ENCODE measurements at places on chromosomes 6 and 20.

DNA sequence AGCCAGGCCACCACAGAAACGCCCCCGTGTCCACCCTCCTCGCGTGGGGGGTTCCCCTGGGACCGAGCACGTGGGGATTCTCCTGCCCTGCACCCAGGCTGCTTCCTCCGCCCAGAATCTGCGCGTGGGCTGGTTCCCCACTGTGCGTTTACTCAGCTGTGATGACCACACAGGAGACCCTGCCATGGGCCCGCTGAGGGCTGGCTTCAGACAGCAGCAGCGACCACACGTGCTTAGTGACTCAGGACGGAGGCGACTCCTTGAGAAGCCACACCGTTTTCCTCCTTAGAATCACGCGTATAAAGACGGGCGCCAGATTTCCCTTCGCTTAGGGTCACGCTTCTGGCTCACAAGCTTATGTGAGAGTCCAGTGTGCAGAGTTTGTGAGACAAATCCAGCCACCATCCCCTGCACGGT, 63.9 kb upstream of the PDE10A start:
- DNase-seq, result no peak

DNA sequence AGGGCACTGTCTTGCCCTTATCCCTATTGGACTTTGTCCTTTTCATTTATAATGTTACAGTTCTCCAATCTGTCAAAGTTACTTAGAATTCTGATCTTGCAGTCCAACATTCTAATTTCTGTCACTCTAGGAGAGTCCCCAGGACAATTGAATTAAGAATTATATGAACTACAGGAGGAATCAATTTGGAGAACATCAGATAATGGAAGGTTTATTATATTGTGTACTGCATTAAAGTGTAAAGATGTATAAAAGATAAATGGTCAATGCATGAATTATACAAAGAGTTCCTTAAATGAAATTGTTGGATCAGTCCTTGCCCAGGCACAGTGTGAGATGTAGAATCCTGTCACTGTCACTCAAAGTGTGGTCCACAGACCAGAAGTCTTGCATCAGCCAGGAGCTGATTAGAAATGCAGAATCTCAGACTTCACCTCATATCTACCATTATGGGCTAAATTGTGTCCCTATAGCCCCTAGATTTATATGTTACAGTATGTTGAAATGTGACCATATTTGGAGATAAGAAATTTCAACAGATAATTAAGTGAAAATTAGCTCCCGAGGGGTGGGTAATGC, 145.5 kb downstream of the BTBD3 start:
- no peak for DNase-seq

- no peak for DNase-seq
These were observed 107.9 kb downstream of the DNAH8 start for GRCh38 chr6:38822963-38823362.

- no peak for DNase-seq
These were observed 53.0 kb downstream of the SRC start for GRCh38 chr20:37398750-37399621.

GRCh38 chr20:50027611-50028105, 44.9 kb downstream of the SNAI1 start:
- no peak for DNase-seq

DNA sequence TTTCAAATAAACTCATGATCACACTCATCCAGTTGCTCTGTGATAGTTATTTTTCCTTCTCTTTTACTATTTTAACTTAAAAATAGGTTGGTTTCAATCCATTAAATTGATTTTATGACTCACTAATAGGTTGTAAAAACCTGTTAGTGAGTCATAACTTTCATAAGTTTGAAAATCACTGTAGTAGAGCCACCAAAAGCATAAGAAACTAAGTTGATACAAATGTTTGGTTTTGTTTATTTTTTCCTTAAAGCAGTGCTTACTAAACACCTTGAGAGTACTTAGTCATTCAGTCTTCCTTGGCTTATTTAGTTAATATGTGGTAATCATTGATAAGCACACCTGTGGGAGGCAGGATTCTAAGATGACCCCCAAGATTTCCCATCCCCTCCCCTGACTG, 312.1 kb upstream of the MAN1A1 start:
- DNase-seq, result no peak

GRCh38 chr6:155420492-155420891, 35.1 kb downstream of the NOX3 start:
- DNase-seq, result no peak

GRCh38 chr6:43368259-43369160, 937 bp downstream of the ZNF318 start:
- DNase-seq, result no peak

GRCh38 chr6:63649847-63650265, 14.3 kb downstream of the PHF3 start:
- DNase-seq, result no peak

DNA sequence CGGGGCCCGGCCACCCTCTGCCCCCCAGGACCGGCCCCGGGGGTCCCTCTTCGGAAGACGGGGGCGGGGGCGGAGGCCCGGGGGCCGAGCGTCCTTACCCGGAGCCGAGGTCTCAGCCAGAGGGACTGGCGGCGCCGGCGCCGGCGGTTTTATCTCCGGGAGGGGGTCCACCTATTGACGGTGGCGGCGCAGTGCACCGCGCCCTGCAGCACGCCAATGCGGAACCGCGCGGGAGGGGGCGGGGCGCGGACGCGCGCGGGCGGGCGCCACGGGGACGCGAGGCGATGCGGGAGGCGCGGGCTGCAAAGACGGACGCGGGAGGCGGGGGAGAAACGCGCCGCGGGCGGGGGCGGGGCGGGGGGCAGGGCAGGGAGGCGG, at the start of gene EEF1A2:
EEF1A2 (minus strand) TSS at position 124 of the 378 bp plus-strand sequence. CDS start 1,320 bp downstream, outside the sequence.
- DNase-seq, result no peak

- peak; percentile 57 for DNase-seq
These were observed 157.4 kb upstream of the ZNF217 start for GRCh38 chr20:53750827-53751619.

DNA sequence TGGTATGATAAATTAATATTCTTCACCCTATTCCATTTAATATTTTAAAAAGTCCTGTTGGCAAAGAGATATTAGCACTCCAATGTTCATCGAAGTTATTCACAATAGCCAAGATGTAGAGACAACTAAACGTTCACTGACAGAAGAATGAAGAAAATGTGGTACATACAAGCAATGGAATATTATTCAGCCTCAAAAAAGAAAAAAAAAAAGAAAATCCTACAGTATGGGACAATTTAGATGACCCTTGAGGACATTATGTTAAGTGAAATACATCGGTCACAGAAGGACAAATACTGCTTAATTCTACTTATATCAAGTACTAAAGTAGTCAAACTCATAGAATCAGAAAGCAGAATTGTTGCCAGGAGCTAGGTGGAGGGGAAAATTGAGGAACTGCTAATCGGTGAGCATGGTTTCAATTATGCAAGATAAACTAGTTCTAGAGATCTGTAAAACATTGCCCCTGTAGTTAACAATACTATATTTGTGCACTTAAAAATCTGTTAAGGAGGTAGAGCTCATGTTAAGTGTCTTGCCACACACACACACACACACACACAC, 4.7 kb downstream of the GCLC start:
- no peak for DNase-seq

Measured in foreskin keratinocyte (primary cell).